RKO (cell line): ENCODE measurements at places on chromosomes 4 and X.

GRCh38 chr4:99430106-99430505 lies 5.0 kb downstream of the ADH7 start:
- no peak for DNase-seq

DNA sequence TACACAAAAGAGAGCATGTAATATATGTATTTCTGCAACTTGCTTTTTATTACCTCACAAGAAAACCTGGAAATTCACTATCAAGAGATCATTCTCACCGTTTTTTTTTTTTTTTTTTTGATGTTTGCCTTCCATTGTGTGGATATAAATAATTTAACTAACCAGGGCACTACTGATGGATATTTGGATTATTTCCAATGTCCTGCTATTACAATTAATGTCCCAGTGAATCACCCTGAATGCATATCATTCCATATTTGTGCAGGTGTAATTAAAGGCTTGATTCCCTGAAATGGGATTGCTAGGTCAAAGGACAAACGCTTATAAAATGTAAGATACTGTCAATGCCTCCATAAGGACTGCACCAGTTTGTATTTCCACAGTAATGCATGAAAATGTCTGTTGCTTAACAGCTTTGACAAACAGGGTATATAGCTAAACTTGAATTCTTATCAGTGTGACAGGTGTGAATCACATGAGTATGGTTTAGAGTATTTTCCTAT lies 87.8 kb downstream of the NCAPG start:
- no peak for DNase-seq

DNA sequence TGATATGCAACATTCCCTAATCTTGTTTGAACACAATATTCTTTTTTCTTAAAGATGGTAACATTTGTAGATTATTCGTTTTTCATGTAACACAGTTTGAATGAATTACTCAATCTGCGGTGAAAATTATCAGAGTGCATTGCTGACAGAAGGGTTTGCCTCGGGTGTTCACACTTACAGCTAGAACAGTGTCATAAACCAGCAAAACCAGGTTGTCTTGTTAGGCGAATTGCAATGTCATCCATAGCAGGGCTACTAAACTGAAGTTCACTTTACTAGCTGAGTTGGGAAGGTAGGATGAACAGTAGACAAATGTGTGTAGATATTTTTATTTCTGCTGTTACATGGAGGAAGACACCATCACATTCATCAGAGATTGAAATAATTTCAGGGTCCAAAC lies 98.9 kb downstream of the SLC39A8 start:
- DNase-seq, result no peak

- no peak for DNase-seq
Observed at GRCh38 chrX:10506781-10507180, 113.6 kb downstream of the MID1 start.

DNA sequence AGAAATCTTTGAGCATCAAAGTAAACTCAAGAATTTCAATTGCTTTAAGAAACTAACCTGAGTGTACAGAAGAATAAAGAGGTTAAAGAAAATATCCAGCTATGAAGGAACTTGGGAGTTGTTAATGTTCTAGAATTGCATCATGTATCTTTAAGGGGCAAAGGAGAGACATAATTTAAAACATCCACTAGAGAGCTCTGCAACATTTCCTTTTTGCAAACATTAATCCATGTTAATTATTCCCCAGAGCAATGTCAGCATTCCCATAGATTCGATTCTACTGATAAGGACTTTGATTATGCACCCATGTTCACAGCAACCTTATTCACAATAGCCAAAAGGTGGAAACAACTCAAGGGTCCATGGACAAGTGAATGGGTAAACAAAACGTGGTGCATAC lies 80.2 kb upstream of the SORBS2 start:
- no peak for DNase-seq

DNA sequence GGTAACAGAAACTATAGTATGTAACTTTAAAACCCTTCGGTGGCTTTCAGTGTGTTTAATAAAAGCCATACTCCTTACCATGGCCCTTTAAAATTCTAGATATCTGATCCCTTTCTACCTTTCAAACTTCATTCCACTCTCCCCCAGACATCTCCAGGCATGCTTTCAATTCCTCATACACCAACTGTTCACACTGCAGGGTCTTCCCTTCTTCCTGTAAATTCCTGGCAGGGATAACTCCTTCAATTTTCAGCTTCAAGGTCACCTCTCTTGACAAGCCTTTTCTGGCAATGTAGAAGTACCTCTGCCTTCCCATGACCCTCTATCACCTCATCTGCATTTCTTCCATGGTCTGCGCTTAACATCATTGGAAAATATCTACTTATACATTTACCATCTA lies 60.8 kb downstream of the WDFY3 start:
- no peak for DNase-seq
